ENCODE measurements at places on chromosomes 7 and 10.

GRCh38 chr7:133436014-133436428 is 183.1 kb downstream of the EXOC4 start:
- DNase-seq = no peak

DNA sequence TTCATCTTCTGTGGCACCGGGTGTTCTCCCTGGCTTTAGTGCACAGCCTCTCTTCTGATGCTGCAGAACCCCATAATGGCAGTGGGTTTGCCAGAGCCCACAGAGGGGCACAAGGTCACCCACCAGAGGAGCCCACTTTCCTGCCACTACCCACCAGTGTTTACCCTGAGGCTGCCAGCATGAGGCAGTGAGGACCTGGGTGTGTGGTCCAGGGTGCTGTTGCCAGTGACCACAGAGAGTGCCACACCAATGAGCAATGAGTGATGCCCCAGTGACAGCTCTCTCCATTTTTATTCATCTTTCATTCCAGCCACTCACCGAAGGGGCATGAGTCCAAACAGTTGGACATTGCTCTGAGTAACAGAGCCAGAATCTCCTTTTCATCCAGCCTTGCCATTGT is 34.8 kb downstream of the MTURN start:
- DNase-seq = no peak

GRCh38 chr10:60731134-60731885 is 47.0 kb upstream of the CDK1 start:
- DNase-seq = no peak

DNA sequence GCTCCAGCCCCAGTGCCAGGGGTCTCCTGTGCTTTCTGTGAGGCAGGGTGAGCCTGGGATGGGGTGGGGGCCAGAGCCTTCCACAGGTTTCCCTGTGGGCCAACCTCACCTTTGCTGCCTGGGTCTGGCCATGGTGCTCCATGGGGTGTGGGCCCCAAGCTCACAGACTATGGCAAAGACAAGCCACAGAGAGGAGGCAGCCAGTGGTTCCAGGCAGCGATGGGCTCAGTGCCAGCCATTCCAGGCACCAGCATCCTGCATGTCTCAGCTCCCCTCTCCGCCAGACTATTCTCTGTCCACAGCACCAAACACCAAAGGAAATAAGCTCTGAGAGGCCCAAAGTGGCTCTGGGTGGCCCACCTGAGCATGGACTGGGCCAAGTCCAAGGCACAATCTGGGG is 133.5 kb downstream of the PTPN20 start:
- DNase-seq = no peak

- no peak for DNase-seq
These were observed 70.7 kb upstream of the EZH2 start for GRCh38 chr7:148954766-148955165.

- no peak for DNase-seq
These were observed 237.8 kb downstream of the ZWINT start for GRCh38 chr10:56123247-56123646.

GRCh38 chr10:78543749-78544362 is 510.2 kb downstream of the RPS24 start:
- DNase-seq = no peak

GRCh38 chr7:6279341-6279740 is 6.9 kb upstream of the CYTH3 start:
- no peak for DNase-seq

DNA sequence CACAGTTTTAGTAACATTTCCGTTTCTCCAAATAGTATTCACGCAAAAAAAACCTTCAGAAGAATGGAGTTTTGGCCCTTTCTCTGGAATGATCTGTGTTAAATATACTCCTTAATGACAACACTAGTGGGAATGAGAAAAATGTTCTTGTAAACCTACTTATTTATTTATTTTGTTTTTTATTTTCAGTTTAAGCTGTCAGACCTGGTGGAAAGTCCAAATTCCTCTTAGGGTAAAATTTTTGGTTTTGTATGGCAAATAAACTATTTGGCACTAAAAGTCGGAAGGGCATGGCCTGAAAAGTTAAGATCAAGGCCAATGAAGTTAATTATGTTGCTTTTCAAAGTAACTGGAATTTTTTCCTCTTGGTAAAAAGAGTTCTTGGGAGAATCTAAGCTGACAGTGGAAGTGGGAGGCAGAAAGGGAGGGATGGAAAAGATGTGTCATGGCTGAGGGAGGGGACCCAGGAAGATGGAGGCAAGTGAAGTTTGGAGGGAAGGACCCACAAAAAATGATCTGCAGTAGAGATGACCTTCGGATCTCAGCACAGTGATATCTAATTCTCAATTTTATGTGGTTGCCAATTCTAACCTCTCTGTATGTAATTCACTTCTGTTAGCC is 33.5 kb upstream of the VPS41 start:
- no peak for DNase-seq

- DNase-seq = no peak
These were observed 61.5 kb downstream of the TNS3 start for GRCh38 chr7:47520406-47520805.

DNA sequence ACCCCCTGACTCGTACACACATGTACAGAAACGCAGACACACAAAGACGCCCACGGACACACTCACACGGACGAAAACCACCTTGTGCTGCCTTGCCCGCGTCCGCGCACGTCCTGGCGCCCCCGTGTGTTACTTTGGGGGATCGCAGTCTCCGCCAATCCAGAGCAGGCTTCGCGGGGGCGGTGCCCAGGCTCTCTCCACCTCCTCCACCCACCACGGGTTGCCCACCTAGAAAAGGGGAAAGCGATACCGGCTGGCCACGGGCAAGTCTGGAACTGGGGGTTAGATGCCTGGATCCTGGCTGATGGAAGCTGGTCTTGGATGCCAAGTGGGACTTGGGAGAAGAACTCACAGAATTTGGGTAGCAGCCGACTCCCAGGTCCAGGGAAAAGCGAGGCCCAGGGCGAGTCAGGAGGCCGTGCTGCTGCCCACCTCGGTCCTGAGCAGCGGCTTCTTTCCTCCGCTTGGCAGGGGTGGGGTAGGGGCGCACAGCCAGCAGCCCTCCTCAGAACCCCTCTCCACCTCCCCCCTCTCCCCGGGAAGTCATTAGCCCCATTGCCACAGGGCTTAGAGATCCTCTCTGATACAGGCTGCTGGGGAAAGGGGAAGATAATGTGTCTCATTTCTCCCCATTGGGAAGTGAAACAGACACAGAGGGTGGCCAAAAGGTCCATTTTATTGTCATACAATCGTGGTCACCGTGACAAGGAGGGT is 4.6 kb upstream of the VGF start:
- DNase-seq = peak; percentile 70

DNA sequence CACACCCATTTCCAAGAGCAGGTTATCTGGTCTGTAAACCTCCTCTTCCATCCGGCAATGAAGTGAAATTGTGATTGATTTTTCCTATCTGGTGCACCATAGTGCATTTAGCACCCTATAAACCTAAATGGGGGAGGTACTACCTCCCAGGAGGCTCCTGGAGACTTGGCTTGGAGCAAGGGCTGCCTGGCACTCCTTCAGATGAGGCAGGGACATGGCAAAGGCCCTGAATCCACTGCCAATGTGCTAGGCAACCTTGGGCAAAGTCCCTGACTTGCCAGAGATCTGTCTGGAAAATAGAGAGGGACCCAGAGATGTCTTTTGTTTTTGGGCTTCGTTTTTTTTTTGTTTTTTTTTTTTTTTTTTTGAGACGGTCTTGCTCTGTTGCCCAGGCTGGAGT is 6.7 kb upstream of the GRID1 start:
- no peak for DNase-seq

- no peak for DNase-seq
These were observed 102.0 kb downstream of the PKD1L1 start for GRCh38 chr7:47846138-47846836.

DNA sequence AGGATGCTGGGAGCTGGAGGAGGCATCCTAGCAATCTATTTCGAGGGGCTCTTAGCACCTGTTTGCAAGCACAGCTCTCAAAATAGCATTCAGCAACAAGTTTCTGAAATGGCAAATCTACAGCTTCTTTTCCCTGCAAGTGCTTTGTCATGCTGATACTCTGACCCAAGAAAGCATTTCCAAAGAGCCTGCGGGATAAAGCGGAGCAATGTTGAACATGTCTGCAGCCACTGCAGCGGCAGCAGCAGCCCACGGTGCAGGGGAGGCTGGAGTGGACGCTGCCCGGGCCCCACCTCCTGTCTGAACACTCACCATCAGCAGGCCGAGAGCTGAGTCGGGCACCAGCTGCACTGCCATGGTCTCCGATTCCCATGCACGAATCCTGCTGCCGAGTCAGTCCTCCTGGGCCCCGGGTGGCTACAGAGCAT is 964 bp downstream of the FRMD4A start:
- no peak for DNase-seq

GRCh38 chr10:45514291-45515270 is 140.6 kb downstream of the ALOX5 start:
- no peak for DNase-seq

- no peak for DNase-seq
These were observed 1160.3 kb downstream of the CNTNAP2 start for GRCh38 chr7:147276783-147277370.

DNA sequence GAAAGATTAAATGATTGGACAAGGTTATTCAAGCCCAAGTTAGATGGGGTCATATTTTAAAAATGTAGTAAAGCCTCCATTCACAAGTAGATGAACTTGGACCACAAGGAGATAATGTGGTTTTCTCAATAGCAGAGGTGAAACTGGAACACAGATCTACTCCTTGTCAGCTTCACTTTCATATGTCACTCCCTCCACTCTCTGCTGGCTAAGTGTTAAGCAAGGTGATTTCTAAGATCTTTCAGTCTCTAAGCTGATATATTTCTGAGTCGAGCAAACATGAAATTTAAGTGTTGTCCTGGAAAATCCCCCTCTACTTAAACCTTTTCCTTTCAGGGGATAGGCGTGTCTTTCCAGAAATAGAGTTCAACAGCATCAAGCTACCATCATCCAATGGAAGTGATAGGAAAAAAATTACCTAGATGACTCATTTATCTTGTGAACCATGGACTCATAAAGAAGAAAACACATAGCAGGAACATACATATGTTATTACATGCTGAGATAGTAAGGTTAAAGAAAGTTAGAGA is 275.0 kb downstream of the PTEN start:
- no peak for DNase-seq

GRCh38 chr10:102322914-102323313 is 72.6 kb upstream of the NFKB2 start:
- DNase-seq = peak; percentile 16

DNA sequence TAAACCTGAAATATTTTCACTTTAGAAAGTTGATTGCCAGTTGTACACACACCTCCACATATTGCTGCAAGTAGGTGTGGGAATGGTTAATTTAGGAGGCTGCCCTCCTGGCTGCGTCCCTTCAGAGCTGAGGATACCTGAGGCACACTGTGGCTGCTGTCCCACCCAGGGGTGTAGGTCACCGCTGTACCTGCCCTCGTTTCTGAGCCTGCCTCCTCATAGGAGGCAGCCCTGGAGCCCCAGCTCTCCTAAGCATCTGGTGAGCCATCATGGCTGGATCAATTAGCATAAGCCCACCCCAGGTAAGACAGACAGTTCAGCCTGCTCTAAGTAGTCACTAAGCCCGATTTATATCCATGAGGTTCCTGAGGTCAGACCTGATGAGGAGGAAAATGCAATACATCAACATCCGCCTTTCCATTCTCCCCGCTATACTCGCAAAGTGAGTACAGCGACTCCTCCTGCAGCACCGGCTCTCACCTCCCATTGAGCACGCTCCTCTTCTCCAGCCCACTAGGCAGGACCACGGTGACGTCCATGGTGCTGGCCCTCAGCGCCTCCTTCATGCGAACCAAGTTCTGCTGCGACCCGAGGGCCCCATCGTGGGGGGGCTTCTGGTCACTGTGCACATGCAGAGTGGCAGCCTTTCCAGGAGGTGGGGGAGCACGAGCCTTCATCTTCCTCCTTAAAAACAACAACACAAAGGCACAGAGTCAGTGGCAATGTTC is 97.2 kb downstream of the COBL start:
- DNase-seq = no peak

- no peak for DNase-seq
These were observed 187.4 kb upstream of the MGMT start for GRCh38 chr10:129279446-129280154.

GRCh38 chr7:156993021-156993924 is 17.2 kb downstream of the MNX1 start:
- DNase-seq = no peak

GRCh38 chr10:76133597-76134255 is 702.3 kb downstream of the LRMDA start:
- no peak for DNase-seq

DNA sequence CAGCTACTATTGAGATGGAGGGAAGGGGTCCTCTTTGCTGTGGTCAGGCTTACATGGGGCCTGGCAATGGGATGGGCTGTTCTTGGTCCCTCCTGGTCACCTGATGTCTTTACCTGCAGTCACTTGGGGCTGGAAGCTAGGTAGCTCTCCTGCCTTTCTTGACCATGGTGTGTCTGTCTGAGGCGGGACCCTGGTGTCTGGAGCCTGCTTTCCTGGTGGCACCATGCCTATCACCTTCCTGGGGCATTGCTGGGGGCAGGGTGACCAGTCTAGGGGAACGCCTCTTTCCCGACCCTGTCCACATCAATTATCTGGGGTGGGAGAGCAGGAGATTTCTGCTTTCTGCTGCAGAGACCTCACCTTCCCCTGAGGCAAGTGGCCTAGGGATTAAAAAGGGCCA is 55.6 kb downstream of the ARHGAP22 start:
- no peak for DNase-seq

DNA sequence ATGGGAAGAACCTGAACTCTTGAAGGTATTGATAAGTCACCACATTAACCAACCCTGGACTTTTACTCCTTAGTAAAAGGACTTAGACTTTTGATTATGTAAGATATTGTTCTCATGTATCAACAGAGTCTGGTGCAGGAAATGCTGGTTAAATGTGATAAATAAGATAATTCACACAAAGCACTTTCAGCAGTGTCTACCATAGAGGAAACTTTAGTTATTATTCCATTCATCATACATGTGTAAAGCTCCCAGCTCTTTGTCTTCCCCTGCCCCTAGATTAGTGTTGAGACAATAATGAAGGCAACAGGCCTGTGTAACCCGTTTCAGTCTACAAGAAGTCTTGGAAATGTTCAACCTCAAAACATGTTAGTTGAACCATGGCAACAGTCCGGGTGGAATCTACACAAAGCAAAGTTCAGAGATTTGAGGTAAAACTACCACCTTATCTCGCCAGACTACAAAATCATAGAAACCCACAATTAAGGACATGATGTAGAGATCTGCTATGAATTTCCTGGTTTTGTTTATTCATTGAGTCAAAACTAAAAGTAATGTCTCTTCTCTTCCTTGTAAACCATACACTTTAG is 109.9 kb upstream of the ADO start:
- no peak for DNase-seq

- no peak for DNase-seq
These were observed 22.0 kb downstream of the SLC18A2 start for GRCh38 chr10:117262903-117263293.

- DNase-seq = no peak
These were observed 1126.4 kb upstream of the GHITM start for GRCh38 chr10:83012866-83013265.

DNA sequence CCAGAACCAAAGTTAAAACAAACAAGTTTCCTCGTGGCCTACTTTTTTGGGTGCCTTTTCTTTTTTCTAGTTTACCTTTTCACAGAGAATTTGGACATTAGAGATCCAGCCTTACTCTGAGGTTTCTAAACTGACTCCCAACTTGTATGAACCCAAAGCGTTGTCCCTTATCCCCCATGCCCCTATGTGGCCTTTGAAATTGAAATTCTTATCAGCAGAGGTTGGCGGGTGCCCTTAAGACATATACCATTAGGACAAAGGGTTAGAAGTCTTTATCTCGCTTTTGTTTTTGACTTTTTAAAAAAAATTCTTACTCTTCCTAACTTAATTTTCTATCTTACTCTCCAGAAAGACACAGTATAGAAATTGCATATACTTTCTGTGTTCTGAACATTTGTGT is 76.3 kb upstream of the C7orf33 start:
- no peak for DNase-seq

- DNase-seq = no peak
These were observed 297.8 kb downstream of the KLF6 start for GRCh38 chr10:3487228-3487627.
